ENCODE measurements at places on chromosomes 2 and 18.

DNA sequence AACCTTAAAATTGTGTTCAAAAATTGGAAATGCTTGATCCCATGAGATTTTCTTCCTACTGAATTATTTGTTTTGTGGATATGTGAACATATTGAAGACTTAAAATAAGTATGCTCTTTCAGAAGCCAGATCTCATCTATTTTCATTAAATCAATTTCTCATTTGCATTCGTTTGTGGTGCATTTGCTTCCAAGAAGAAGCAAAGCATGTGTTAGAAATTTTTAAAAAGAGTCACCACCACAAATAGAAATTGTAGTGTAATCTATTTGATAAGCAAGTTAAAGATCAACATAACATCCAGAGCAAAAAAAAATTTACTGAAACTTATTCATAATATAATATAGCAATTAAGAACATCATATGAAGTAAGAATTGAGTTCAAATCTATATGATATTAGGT, 300.9 kb upstream of the SYT4 start:
- no peak for DNase-seq

DNA sequence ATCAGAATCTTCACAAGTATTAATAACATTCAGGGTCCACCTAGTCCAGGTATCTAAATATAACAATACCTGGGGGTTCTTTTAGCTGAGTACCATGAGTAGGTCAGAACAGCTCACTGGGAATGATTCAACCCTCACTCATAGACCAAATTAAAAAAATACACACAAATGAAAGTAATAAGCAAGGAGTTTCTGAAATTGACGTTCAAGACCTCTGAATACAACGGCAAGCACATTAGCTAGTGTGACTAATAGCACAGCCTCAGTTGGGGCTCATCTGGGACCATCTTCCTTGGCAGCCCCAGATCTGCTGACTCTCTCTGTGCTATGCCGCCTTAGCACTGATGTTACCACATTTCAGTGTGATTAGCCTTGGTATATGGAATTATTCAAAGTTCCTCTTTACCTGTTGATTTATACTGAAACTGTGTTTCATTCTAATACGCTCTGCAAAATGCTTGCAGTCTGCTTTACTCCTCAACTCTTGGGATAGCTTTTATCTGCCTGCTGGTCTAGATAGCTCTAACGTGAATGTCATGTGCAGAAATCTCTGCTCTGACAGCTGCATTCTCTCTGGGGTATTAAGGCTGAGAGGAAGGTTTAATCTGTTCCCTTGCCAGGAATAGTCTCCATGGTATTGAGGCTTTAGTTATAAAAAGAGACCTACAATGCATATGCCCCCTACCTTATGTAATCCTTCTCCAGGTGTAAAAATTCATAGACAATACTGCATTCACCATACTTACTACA, 153.3 kb downstream of the METTL4 start:
- DNase-seq: peak; percentile 54

DNA sequence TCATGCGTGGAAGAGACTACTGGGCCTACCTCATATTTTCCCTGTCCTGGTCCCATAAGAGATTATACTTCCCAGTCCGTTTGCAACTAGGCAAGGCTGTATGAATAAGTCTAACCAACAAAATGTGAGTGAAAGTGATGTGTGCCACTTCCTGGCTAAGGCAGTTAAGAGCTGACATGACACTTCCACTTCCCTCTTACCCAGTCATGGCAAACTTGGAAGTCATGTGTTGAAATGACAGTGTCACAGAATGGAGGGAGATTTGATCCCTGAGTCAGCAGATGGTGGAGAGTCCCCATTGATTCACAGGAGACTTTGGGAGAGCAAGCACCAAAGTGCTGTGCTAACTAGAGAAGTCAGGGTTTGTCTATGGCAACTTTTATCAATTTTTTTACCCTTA, 36.4 kb downstream of the TACR1 start:
- no peak for DNase-seq

DNA sequence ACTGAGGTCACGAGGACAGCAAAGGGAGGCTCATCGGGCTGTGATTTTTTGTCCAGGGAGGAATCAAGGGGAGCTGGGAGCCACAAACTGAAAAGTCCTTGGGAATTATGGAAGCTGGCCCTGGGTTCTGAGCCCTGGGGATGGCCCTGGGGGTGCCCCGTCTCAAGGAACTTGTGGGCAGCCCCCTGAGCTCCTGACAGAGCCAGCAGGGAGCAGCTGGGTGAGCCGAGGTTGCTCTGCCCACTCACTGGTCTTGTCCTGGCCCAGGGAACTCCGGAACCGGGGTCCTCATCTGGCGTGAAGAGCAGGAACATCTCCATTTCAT, 61.3 kb upstream of the HDAC4 start:
- no peak for DNase-seq

- peak; percentile 43 for DNase-seq
These were observed 542.1 kb upstream of the SYT4 start for GRCh38 chr18:43819397-43819796.

- peak; percentile 19 for DNase-seq
These were observed 23.2 kb upstream of the ZNF516 start for GRCh38 chr18:76518123-76518859.

GRCh38 chr2:231379266-231380215, 16.0 kb upstream of the B3GNT7 start:
- no peak for DNase-seq

DNA sequence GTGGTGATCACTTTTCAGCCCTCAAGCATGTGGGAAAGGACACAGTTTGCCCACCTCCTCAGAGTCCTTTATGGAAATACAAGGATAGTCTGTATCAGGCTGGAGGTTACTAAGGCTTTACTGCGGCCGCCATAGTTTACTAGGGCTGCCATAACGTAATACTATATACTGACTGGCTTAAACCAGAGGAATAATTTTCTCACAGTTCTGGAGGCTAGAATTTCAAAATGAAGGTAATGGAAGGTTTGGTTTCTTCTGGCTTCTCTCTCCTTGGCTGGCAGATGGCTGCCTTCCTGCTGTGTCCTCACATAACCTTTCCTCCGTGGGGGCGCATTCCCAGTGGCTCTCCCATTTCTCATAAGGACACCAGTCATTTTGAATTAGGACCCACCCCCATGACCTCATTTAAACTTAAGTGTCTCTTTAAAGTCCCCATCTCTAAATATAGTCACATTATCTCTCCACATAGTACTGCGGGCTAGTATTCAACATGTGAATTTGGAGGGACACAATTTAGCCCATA, 12.5 kb upstream of the ATIC start:
- DNase-seq: no peak

DNA sequence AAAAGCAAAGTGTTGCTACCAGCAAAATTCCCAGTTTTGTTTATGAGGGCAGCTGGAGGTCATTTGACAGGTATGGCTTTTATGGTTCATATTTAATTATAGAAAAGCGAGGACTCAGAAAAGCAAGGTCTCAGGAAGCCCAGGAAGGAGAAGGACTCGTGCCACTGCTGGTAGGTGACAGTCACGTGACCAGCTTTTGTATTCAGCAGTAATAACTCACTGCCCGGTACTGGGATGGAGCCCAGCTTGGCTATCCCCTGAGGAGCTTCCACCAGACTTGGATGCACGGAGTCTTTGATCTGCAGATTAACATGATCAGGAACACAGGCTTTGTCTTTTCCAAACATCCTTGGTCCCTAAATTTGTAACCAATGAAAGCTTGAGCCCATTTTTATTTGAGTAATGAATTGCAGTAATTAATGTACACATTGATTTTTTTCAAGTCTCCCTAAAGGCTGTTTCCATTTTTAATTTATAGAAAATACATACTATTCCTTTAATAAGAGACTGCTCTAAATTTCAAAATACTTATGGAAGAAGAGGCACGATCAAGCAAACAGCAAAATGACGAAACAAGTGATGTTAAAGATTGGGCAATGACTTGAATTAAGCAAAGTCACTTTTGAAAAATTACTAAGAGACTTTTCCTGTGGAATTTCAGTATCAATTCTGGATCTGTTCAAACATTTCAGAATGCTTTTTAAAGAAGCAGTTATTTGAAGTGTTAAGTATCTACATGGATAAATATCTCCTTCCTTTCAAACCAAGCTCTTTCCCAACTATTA, 251.7 kb upstream of the HNRNPA3 start:
- DNase-seq: no peak

GRCh38 chr2:26720322-26721114, 28.0 kb downstream of the KCNK3 start:
- peak; percentile 38 for DNase-seq

DNA sequence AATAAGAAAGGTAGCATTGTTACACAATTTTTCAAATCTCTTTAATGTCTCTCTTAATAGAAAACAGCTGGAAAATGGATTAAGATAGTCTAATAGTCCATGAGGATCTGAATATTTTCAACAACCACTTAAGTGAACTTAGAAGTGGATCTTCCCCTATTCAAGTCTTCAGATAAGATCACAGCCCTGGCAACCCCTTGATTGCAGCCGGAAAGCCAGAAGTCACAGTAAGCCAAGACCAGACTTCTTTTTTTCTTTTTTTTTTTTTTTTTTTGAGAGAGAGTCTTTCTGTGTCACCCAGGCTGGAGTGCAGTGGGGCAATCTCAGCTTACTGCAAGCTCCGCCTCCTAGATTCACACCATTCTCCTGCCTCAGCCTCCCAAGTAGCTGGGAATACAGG, 18.6 kb upstream of the ZC3H15 start:
- DNase-seq: no peak

DNA sequence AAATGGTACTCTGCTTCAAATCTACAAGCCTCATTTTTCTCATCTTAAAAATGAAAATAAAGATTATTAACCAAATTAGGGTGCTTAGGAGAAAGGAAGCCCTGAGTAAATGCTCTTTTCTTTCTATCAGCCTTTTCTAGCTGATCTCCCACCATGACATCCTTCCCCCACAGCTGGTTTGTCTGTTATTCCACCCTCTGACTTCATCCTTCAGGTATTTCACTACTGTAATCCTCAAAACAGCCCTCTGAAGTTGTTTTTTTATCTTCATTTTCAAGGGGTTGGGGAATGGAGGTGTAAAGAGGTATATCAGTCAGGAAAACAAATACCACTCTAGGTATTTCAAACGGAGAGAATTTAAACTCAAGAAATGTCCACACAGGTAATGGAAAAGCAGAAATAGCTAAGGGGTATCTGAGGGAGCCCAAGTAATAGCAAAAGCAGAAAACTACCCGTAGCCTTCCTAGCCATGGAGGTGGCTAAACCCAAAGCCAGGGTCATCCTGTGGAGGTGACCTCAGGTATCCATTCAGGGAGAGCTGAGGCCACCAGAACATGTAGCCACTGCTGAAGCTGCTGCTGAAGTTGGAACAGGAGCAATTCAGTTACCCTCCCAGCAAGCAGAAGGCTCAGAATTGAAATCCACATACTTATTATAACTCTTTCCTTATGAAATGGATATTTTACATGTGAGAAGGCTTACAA, 990.9 kb upstream of the ACVR2A start:
- DNase-seq: peak; percentile 28

- DNase-seq: peak; percentile 17
These were observed 100.3 kb upstream of the NEDD4L start for GRCh38 chr18:57943723-57944122.

DNA sequence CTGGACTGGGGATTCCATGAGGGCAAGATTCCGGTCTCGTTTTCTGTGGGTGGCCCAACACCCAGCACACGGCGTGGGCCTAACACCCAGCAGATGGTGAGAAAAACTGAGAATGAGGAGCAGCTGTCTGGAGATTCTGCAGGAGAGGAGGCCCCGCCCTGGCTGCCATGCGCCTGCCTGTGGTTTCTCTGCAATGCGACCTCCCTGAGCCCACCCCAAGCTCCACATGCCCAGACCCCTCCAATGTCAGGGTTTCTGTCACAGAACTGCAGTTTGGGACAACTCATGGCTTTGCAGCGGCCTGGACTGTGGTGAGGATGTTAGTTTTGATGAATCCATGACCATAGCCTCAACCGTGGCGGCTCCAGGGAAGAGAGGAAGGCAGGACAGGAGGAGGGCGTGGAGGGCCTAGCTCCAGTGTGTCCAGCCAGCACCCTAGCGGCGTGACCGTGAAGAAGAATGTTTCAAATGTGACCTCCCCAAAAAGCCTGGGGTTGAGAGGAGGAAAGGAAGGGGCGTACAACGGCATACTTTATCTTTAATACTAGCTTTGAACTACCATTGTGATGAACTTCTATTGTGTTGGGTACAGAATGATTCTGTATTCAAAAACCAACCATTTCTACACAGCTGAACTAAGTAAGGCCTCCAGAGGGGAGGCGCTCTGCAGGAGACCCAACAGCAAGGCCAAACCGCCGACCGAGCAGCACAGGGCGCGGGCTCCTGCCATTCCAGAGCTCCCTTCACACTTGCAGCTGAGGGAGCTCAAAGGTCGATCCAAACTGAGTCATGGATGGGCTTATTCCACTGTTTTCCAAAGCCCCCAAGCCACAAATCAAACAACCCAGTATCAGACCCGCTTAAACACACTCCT, 3.4 kb downstream of the PXDN start:
- no peak for DNase-seq

- DNase-seq: peak; percentile 36
These were observed 38.4 kb upstream of the ZSWIM2 start for GRCh38 chr2:186887107-186888090.

DNA sequence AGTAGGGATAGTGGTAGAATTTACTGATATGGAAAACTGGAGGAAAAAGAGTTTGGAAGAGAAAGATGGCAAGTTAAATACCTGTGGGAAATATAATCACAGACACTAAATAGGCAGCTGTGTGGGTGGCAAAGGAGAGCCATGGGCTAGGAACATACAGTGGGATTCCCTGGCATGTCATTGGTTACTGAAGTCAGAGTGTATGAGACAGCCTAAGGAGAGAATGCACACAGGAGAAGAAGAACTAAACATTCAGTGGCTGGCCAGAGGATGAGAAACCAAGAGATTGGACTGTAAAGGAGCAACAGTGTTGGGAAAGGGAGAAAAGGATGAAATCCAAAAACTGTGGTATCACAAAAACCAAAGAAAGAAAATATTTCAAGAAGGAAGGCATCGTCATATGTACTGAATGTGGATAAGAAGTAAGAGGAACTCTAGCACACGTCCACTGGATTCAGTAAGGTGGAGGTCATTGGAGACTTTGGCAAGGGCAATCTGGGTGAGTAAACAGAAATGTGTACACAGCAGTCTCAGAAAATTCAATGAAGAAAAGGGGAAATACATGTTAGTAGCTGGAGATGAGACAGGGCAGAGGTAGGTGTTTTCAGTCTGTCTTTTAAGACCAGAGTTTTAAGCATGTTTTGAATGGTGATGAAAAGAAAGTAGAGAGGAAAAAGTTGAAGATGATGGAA, 83.3 kb downstream of the SPIRE1 start:
- no peak for DNase-seq

- DNase-seq: no peak
These were observed 82.4 kb upstream of the TAF1B start for GRCh38 chr2:9760902-9761228.

DNA sequence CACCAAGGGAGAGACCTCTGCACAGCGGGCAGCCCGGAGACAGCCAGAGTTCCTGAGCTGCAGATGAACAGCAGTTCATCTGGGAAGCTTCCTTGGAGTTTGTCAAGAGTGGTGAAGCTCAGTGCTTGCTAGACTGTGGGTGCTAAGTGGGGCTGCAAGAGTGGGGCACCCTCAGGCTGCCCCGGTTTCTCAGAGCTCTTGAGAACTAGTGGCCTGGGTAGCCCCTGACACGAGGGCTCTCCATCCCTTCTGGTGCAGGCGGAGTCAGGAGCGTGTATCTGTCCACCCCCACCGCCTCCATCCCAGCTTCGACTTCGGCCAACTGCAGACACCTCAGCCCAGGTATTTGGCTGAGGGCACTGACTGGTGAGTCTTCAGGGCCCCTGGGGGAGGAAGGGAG, 222.0 kb downstream of the LOXHD1 start:
- no peak for DNase-seq

- DNase-seq: no peak
These were observed 70.0 kb downstream of the ACSL3 start for GRCh38 chr2:222930862-222931261.

All from fibroblast of skin of right quadriceps (primary cell).